ENCODE measurements at places on chromosomes 12 and 14.

DNA sequence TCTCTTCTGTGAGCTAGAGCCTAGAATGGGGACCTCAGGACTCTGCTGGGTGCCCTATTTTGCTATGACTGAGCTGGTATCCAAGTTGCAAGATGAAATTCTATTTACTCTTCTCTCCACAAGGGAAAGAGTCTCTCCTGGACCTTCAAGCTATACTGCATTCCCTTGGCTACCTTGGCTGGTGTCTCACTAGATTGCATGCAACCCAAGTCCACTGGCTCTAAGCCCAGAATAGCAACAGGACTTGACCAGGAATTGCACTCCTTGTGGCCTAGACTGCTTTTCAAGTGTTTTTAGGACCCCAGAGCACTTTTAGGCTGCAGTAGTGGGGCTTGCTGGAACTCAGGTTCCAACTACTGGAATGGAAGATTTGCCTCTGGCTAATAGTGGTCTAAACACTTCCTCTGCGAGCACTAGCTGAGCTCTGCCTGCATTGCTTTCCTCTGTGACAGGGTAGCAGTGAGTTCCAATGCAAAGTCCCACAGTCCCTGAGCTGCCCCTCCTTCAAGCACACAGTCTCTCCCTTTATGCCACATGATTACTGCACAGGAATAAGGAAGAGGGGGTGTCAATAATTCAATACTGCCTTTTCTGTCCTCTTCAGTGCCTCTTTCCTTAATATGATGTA, 1009.1 kb upstream of the FLRT2 start:
- no peak for DNase-seq

DNA sequence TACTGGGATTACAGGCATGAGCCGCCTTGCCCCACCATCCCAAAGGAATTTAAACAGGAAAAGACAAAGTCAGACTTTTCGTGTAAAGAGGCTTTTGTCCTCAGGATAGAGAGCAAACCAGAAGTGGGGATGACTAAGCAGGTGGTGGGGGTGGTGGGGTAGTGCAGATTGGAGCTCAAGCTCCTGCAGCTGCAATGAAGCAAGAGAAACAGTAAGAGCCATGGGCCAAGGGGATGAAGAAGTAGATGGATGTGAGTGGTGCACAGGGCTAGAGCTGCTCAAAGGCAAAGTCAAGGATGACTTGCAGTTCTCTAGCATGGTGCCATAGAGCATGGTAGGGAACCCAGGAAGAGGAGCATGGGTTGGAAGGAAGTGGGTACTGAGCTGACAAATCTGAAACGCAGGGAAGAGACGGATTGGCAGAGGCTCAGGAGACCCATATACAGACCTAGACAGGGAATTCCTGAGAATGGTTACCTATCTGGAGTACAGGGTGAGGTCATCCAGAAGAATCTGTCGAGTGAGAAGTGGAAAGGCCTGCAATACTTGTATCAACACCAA, 11.4 kb upstream of the RNF34 start:
- DNase-seq: no peak

- DNase-seq: no peak
Measured at GRCh38 chr14:65703996-65704395, 291.5 kb downstream of the FUT8 start.

DNA sequence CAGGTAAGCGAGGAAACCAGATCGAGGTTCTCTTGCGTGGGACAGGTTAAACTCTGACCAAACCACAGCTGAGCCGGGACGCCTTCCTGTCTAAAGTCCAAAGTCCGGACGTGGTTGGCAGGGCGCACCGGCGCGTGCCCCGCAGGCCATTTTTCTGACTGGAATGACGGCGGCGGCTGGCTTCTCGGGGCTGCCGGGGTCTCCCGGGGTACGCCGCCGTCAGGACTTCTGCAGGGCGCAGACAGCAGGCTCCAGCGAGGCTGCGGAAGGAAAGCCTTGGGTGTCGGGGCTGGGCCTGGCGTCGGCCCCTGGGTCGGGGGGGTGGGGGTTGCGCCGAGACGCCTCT, 32.8 kb downstream of the MIA2 start:
- no peak for DNase-seq
